Stimulated activated CD4-positive, alpha-beta T cell treated with anti-CD3 and anti-CD28 coated beads, Interleukin-12 subunit alpha, Interleukin-12 subunit beta, amount 100 ng/mL, for 48 hours (primary cell): ENCODE measurements at places on chromosomes 16 and 17.

GRCh38 chr17:21394265-21394664, 18.1 kb downstream of the KCNJ12 start:
- no peak for DNase-seq

- no peak for DNase-seq
Measured at GRCh38 chr17:19900809-19901208, 33.1 kb upstream of the ULK2 start.

DNA sequence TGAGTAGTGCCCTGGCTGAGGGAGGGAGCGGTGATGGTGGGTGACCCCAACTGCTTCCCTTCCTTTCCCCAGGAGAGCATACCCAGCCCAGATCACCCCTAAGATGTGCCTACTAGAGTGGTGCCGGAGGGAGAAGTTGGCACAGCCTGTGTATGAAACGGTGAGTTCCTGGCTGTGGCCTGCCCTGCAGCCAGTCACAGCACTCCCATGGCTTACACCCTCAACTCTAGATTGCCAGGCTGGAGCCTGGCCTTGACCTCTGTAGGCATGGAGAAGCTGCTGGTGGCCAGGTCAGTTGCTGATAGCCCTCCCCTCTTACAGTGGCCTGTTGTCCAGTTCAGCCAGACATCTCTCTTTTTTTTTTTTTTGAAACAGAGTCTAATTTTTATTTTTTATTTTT, 8.6 kb upstream of the NFATC3 start:
- DNase-seq, result no peak

DNA sequence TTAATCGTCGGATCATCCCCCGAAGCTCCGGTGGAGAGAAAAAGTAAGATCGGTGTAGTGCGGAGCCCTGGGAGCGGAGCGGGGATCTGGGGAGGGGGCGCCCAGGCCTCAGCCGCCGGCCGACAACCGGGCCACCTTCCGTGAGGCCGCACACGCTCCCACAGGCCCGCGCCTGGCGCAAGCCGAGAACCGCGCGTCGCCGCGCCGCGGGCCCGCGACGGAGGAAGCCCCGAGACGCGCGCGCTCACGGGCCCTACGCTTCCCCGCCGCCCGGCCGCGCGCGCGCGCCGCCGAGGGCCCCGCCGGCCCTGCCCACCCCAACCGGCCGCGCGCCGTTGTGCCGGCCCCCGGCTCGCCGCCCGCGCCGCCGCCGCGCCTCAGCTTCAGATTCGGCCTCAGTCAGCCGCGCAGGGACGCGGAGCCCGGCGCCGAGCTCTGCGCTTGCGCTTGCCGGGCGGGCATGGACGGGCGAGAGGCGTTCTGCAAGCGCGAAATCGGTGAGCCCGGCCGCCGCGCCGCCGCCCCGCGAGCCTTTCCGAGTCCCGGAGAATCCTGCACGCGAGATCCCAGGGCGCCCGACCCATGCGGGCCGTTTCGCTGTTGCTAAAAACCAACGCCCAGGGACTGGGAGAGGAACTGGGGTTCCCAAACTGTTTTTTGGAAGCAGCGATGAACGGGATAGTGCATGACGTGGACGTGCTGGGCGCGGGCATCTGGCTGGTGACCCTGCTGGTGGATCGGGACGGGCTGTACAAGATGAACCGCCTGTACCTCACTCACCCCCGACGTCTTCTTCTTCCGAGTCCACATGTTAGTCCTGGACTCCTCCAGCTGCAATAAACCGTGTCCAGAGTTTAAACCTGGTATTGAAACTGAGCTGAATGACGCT, 28.0 kb upstream of the LRRC37A start:
- DNase-seq, result peak; percentile 76

DNA sequence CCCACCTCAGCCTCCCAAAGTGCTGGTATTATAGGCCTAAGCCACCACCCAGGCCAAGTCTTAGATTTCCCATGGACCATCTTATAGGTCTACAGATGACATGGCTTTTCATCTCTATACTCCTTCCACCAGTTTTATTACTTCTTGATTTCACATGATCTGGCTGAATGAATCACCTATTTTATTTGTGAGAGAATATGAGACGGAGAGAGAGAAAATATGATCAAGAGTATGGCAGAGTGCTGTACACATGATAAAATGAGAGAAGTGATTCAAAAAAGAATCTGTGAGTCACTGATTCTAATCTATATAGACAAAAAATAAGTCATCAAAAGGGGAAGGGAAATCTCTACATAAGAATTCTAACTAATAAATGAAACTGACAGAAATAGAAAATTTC, 13.7 kb downstream of the ACSM1 start:
- DNase-seq, result no peak

DNA sequence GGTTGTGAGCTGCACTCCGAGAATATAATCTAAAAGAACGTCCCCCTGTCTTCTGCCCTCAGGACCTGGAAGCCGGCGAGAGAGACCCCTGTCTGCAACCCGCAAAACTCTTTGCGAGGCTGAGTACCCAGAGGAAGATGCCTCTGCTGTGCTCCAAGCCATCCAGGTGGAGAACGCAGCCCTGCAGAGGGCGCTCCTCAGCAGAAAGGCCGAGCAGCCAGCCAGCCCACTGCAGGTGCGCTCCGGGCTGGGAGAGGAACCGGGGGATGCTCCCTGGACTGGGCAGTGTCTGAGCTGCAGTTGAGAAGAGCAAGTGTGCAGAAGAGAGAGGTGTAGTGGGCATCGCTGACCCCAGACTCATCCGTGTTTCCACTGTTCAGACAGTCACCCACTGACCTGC, 148.3 kb downstream of the KATNIP start:
- DNase-seq, result no peak

GRCh38 chr17:31374094-31374447, 17.4 kb upstream of the RAB11FIP4 start:
- no peak for DNase-seq
